Occipital lobe (tissue), 3 donors: ENCODE measurements at places on chromosomes 4 and X. TPM values are rescaled to one million over a fixed set of nuclear protein-coding genes. Genes with fewer than 3 reads are reported as not detected.

SPIN2A gene
- total RNA-seq, result 3.3 TPM

POLN gene
- total RNA-seq, result 7.8 TPM

CT55 gene
- not detected for total RNA-seq

GPC4 gene
- total RNA-seq, result 2.5 TPM

GATA1 gene
- 0.31 TPM for total RNA-seq

NUDT9 gene
- 20.9 TPM for total RNA-seq

DMP1 gene
- total RNA-seq, result 0.16 TPM

FMR1NB gene
- total RNA-seq, result not detected

RNF150 gene
- 34.5 TPM for total RNA-seq

FAM184B gene
- total RNA-seq, result 3.6 TPM

PTCHD1 gene
- 14.0 TPM for total RNA-seq

TEX13B gene
- not detected for total RNA-seq

HPGDS gene
- 1.4 TPM for total RNA-seq

F9 gene
- not detected for total RNA-seq

RNF175 gene
- total RNA-seq, result 26.7 TPM

MAGEA12 gene
- total RNA-seq, result not detected

MORF4L2 gene
- 345 TPM for total RNA-seq

TMPRSS11D gene
- not detected for total RNA-seq

LRIT3 gene
- total RNA-seq, result 0.16 TPM

GABRG1 gene
- total RNA-seq, result 49.9 TPM

MAGEA2 gene
- total RNA-seq, result not detected
